Caco-2 (cell line): ENCODE measurements at places on chromosomes 4 and X. TPM values are rescaled to one million over a fixed set of nuclear protein-coding genes. Genes with fewer than 3 reads are reported as not detected.

ADAM29 gene
- not detected in 2 replicates for total RNA-seq

- no peaks in the 10 kb centered on the region; the same call in 1 of the 2 replicates for H3K36me3 ChIP-seq
- H3K4me1 ChIP-seq, result no peaks in the 10 kb centered on the region
- H3K27ac ChIP-seq, result peak overlapping the region; percentile 34
- no peaks in the 10 kb centered on the region for H3K27me3 ChIP-seq
Measured at GRCh38 chr4:48470570-48470969, 12.6 kb upstream of the SLC10A4 start.

GRCh38 chrX:103529550-103529949 is 10.3 kb upstream of the RAB40A start:
- H3K27ac ChIP-seq, result no peak overlapping the region
- H3K4me1 ChIP-seq, result no peaks in the 10 kb centered on the region
- no peaks in the 10 kb centered on the region for H3K36me3 ChIP-seq
- no peak for DNase-seq

GABRE gene
- 39.8 and 40.4 TPM in 2 replicates for total RNA-seq

ITGB1BP2 gene
- 4.2 and 6.1 TPM in 2 replicates for total RNA-seq
